ENCODE measurements at places on chromosomes 3 and 15. TPM values are rescaled to one million over a fixed set of nuclear protein-coding genes. Genes with fewer than 3 reads are reported as not detected.

DNA sequence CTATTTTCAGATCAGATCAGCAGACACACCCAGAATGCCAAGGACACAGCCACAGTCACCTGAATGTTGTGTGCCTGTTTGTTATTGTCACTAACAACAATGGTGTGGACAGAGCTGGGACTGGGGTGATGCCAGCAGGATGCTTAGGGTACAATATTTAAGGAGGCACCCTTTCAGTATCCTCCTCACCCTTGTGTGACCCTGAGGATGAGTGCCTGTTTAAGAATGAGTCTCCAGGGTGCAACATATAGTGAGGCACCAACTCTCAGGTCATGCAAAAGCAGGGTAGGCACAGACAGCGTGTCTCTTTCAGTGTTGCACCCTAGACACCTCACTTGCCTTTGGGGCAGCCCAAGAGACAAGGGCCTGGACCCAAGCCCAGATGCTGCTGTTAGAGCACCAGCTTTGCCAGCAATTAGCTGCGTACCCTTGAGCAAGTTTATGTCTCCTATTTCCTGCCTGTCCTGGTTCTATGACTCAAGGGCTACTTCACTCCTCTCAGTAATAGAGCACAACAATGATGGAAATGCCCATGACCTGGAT is 122.6 kb downstream of the AQP9 start:
- no peak for DNase-seq

DNA sequence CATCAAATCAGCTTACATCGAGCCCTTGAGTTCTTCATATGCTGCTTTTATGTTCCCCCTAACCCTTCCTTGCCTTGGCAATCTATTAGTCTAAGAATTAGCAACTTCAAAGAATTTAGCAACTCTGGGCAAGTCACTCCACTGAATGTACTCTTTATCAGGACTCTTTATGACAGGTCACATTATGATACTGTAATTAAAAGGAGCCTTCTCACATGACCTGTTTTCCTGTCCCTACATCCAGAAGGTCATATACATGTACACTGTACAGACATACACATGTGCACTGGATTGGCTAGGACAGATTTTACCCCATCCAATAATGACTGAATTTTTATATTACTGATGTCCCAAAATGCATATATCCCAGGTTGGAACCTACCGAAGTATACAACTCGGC is 463.1 kb downstream of the SHQ1 start:
- DNase-seq, result no peak

Gene SLC12A8
- total RNA-seq, result 1.5 TPM

- no peak for DNase-seq
These were observed 84.4 kb downstream of the MYLK start for GRCh38 chr3:123799544-123800361.

Gene GP9
- 0.40 TPM for total RNA-seq

- no peak for DNase-seq
These were observed 75.0 kb downstream of the MAGEF1 start for GRCh38 chr3:184636741-184637316.

Gene CD80
- total RNA-seq, result 0.22 TPM

DNA sequence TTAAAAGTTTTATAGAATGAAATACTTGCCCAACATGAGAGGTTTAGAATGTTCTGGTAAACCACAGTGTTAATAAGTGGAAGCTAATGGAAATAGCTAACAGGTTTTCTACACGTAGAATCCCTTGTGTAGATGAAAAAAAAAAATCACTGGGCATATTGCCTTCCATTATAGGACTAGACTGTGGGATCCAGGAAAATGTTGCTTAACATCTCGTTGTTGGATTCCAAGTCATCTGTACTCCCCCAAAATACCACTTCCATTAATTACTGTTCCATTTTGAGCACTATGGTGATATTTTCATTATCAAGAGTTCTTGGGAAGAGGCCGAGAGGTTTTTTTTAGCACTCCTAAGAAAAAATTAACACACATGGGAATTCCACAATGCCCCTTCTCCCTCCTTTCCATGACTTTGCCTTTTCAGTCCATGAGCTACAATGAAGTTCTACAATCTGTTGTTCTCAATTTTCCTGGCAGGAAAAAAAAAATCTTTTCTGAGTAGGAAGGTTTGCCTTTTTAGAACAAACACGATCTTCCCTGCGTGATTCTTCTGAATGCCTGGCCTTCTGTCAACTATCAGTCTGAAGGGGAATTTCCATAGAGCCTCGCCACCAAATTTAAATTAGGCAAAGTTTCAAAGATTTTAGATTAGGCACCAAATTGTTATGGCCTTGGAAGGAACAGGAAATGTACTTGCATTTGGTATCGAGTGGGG is 74.4 kb upstream of the CTDSPL start:
- peak; percentile 79 for DNase-seq

DNA sequence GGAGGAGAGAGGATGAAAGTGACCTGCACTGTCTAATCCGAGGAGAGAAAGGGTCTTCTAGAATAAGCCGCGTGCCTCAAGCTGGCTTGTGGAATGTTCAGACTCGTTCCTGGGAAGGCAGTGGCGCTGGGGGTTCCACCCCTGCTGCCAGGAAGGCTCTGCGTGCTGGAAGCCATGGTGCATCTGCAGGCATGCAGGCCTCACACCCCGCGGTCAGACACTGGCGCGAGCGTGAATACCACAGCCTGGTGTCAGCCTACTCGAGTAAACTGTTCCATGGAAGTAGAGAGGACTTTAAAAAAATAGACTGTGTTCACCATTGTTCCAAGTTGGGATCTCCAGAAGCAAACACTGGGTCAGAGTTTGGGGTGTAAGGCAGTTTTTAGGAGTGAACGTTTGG is 25.9 kb upstream of the GABRG3 start:
- DNase-seq, result no peak

DNA sequence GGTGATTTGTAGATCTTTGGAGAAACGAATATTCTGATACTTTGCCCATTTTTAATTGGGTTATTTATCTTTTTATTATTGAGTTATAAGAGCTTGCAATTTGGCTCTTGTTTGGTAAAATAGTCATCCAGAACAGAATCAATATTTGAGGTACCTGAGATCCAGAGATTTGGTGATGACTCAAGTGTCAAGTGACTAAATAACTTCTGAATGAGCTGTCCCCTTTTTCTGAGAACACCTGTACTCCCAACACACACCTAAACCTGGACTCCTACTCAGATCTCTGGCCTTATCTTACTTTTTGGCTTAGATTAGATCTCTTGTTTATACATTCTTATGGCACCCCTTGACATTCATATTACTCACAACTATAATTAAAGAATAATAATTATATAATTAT is 3.1 kb upstream of the TRA2B start:
- no peak for DNase-seq

Gene SLC51A
- total RNA-seq, result 0.44 TPM

Gene CCR1
- total RNA-seq, result 3.1 TPM

Gene SEMA3F
- total RNA-seq, result 9.1 TPM

GRCh38 chr15:39094116-39094515 is 486.8 kb upstream of the THBS1 start:
- no peak for DNase-seq

GRCh38 chr15:101201411-101202174 is 50.3 kb downstream of the CHSY1 start:
- DNase-seq, result peak; percentile 97

- peak; percentile 85 for DNase-seq
These were observed at the start of gene LPP for GRCh38 chr3:188154014-188154808. TSS of gene LPP (plus strand) at chr3:188154157. CDS start at chr3:188406121, 251,964 bp downstream.

Gene UQCC5
- 15.7 TPM for total RNA-seq

Gene NDN
- 200 TPM for total RNA-seq

- DNase-seq, result peak; percentile 60
These were observed 29.8 kb downstream of the ALS2CL start for GRCh38 chr3:46663591-46664135.

Gene LRRC2
- total RNA-seq, result 4.1 TPM

GRCh38 chr15:63860155-63860554 is 26.4 kb upstream of the HERC1 start:
- DNase-seq, result no peak

- DNase-seq, result peak; percentile 77
These were observed 85.5 kb upstream of the FGF12 start for GRCh38 chr3:192812743-192813383.

DNA sequence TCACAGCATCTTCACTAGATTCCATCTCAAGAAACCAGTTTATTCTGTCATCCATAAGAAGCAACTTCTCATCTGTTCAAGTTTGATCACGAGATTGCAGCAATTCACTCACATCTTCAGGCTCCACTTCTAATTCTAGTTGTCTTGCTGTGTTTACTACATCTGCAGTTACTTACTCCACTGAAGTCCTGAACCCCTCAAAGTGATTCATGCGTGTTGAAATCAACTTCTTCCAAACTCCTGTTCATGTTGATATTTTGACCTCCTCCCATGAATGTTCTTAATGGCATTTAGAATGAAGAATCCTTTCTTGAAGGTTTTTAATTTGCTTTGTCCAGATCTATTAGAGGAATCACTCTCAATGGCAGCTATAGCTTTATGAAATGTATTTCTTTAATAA is 287.6 kb upstream of the TBL1XR1 start:
- DNase-seq, result no peak

DNA sequence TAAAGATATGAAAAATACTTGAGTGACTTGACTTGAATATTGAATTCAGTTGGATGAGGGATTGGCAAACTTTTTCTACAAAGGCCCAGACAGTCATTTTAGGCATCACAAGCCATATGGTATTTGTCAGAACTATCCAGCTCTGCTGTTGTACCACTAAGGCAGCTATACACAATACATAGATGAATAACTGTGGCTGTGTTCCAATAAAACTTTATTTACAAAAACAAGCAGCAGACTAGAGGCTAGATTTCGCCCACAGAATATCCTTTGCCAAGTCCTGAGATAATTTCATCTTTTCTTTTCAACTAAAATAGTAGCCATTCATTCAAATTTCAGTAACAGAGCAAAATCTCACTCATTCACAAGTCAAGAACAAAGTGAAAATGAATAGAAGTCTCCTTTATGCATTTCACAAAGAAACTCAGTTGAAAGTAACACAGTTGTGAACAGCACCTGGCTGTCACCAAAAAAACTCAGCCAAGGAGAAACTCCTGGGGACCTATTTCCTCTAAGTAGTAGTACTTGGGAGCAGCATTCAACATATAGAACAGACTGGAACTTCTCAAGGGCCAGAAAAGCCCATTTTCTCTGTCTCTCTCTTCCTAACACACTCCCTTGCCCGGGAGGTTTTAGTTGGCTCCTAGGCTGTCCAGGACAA is 56.3 kb downstream of the OSBPL10 start:
- no peak for DNase-seq

GRCh38 chr3:124923833-124924232 is 10.7 kb downstream of the MUC13 start:
- no peak for DNase-seq
